Left ventricle myocardium inferior (tissue), 1 donor: ENCODE measurements at places on chromosomes 5 and 9. TPM values are rescaled to one million over a fixed set of nuclear protein-coding genes. Genes with fewer than 3 reads are reported as not detected.

DNA sequence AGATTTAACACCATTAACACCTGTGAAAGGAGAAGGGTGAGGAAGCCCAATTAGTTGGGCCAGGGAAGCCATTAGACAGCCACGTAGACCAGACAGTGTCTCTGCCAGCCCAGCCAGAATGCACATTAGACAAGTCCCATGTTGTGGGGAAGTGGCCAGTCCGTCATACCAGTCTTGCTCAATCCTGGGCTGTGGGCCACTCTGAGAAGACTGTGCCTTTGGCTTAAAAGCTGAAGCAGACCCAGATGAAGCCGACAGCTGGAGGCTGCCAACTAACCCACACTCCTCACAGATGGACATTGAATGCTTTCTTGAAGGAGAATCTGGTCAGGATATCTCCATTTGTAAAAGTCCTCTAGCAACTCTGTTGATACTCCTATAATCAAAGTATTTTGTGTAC is 128.5 kb downstream of the CHSY3 start:
- no peak for DNase-seq

- peak; percentile 57 for DNase-seq
Observed at GRCh38 chr5:168266016-168266415, 25.4 kb upstream of the WWC1 start.

GRCh38 chr5:73682176-73682575 is 56.2 kb downstream of the ARHGEF28 start:
- no peak for DNase-seq

ADAMTSL1 gene
- 1.7 TPM for total RNA-seq

GRCh38 chr9:137198902-137199283 is 1.6 kb downstream of the TPRN start:
- DNase-seq: no peak

DNA sequence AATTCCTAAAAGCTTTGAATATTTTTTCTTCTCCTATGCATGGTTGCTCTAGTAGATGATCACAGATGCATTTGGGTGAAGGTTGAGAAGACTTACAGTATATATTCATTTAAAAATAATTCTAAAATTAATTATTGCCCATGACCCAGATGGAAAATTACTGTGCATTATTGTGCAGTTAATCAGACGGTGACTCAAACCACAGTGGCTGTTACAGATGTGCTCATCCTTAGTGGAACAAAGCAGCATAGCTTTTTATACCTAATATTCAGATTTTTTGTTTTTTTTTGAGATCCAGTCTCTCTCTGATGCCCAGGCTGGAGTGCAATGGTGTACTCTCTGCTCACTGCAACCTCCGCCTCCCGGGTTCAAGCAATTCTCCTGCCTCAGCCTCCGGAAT is 10.7 kb downstream of the OR2V1 start:
- no peak for DNase-seq

DNA sequence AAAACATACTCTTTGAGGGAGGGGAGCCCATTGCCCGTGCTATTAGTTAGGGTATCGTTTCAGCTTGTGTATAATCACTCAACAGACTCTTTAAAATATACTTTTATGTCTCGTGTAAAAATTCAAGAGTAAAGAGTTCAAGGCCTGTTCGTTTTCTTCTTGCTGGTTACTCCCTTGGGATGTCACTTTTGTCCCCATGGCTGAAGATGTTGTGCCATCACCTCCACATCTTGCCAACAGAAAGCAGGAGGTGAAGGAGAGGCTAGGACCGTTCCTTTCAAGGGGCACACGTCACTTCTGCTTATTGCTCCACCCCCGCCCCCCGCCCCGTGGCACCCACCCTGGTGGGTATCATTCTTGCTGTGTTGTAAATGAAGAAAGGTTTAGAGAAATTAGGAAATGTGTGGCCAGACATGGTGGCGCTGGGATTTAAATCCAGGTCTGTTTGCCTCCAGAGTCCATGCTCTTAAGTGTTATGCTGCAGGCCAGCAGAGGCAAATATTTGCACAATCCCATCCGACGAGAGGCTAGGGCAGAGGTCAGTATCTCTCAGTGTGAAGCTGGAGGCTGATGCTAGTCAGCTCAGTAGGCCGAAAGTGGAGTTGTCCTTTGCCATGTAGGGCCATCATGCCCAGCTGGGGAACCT is 3.0 kb downstream of the MLANA start:
- no peak for DNase-seq

DNA sequence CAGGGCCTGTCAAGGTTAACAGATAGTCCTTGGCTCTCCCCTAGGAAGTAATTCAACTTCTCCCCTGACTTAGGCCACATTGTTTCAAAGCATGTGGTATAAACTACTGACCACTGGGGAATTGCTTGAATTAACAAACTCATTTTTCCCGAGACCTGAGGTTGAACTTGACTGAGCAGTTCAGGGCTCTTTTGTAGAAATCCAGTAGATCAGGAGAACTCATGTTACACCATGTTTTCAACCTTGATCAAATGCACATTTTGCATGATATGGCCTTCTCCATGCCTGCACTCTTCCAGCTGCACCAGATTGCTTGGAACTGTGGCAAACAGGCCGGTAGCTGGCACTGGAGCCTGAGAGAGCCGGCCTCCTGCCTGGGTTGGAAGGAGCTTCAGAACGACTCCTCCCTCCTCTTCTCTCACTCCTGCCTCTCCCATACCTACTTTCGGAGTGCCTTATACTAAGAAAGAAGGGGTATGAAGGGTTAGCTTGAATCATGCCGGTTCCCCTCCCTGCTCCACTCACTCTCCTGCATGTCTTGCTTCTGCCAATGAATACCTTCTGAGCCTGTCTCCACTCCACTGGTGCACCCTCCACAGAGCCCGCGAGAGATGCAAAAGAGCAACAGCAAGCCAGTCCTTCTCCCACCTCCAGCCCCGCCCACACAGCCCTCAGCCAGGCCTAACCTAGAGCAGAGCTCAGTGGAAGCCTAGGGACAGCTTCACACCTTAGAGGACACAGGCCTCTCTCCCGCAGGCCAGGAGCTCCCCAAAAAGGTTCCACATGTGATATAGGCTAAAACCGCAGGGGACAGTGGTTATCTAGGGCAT is 159.4 kb downstream of the MACROH2A1 start:
- DNase-seq: no peak

NPR3 gene
- total RNA-seq: 81.0 TPM

- DNase-seq: no peak
Observed at GRCh38 chr9:136359774-136360718, 3.5 kb downstream of the DNLZ start.

LCN10 gene
- 9.6 TPM for total RNA-seq

DNA sequence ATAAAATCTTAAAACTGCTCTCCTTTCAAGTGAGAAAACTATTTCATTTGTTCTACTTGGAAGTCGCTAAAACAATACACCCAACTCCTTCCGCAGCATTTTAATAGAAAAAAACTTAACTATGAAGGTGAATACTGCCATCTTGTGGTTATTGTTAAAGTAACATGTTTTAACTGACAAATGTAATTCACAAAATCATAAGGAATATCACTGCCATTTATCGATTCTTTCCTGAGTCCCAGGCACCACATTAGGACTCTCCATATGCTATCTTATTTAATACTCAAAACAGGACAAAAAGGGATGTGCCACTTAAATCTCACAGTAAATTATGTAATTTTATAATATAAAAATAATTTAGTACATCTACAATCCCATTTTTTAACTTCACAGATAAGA is 130.5 kb upstream of the ITGA1 start:
- DNase-seq: no peak

GRCh38 chr9:99118782-99119466 is 14.0 kb downstream of the TGFBR1 start:
- DNase-seq: no peak

PLEKHG4B gene
- total RNA-seq: not detected

GRCh38 chr5:143023411-143024096 is 253.4 kb downstream of the ARHGAP26 start:
- peak; percentile 79 for DNase-seq

DNA sequence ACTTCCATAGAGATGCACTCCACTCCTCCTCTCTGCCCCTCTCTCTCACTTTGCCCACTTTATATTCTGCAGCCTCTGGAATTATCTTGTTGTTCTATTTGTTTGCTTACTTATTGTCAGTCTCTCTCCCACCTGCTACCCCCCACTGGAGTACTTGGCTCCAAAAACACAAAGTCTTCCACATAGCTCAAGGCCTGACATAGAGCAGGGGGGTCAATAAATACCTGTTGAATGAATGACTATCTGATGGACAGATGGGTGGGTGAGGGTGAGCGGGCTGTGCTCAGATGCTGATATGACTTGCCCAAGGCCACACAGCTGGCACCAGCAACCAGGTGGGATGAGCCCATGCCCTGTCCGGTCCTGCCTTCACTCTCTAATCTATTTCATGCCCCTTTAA is 13.4 kb upstream of the UNC5A start:
- DNase-seq: no peak

- DNase-seq: no peak
Observed at GRCh38 chr9:79352322-79352721, 219.4 kb upstream of the TLE4 start.

- no peak for DNase-seq
Observed at GRCh38 chr5:125683669-125684068, 739.5 kb upstream of the GRAMD2B start.

GRCh38 chr9:116809656-116810055 is 122.6 kb downstream of the TRIM32 start:
- DNase-seq: no peak

PDE6A gene
- 0.22 TPM for total RNA-seq

- peak; percentile 40 for DNase-seq
Observed at GRCh38 chr9:4086119-4087090, 213.5 kb downstream of the GLIS3 start.

DNA sequence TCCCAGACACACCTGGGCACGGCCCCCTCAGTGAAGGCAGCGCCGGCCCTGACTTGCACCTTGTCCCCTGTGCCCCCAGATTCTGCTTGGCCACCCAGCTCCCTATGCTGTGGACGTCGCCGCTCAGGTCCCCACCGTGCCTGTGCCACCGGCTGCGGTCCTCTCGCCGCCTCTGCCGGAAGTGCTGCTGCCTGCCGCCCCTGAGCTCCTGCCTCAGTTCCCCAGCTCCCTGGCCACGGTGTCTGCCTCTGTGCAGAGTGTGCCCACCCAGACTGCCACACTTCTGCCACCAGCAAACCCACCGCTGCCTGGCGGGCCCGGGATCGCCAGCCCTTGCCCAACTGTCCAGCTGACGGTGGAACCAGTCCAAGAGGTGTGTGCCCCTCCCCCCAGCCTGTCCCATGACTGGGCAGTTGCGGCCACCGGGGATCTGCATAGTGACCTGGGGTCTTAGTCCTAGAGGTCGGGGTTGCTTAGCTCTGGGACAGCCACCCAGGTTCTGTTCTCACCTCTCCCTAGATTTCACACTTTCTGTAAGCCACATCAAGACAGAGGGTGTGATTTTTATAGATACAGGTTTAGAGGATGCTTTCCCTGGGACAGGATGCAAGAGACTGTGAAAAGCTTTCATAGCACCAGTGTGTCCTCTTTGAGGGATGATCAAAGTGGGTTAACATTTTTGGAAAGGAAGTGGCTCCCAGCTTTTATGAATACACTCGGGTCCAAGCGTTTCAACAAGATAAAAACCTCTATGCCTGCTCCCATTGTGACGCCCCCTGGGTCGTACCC is 78.0 kb downstream of the WNK2 start:
- DNase-seq: no peak

DNA sequence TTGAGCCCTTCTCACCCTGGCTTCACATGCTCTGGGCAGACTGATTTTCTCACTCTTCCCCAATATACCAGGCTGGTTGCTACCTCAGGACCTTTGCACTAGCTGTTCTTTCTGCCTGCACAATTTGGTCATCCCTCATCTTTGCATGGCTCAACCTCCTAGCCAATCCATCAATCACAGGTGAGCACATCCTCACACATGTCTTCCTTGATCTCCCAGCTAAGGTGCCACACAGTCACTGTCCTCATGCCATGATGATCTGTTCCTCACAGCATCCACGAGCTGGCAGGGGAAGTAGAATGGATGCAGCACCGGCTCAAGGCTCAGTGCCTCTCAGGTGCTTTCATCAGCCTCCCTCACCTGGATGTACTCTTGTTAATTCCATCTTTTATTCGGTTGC is 30.6 kb upstream of the S1PR3 start:
- DNase-seq: no peak

DNA sequence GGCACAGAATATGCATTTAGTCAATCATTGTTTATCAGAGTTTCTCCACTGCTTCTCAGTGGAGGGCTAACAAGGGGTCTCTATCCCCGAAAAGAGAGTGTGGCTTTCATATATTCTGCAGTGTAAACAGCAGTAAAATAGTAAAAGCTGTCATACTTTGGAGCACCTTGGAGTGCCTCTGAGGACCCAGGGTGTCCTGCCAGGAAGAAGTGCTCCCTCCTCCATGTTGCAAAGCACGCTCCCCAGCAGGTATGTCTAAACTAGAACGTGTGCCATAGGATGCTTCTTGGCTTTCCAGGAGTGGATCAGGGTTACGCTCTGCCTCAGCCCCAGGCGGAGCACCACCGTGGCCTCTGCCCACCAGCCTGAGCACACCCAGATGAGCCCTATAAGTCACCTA is 8.5 kb upstream of the TJP2 start:
- DNase-seq: no peak

MARVELD2 gene
- total RNA-seq: 0.96 TPM

GRCh38 chr5:32612134-32612888 is 27.0 kb downstream of the SUB1 start:
- DNase-seq: no peak

SEMA5A gene
- 43.2 TPM for total RNA-seq

- no peak for DNase-seq
Observed at GRCh38 chr9:77830618-77831285, 182.6 kb upstream of the GNA14 start.

ZDHHC11 gene
- 18.7 TPM for total RNA-seq

FOXD4L6 gene
- not detected for total RNA-seq

DNA sequence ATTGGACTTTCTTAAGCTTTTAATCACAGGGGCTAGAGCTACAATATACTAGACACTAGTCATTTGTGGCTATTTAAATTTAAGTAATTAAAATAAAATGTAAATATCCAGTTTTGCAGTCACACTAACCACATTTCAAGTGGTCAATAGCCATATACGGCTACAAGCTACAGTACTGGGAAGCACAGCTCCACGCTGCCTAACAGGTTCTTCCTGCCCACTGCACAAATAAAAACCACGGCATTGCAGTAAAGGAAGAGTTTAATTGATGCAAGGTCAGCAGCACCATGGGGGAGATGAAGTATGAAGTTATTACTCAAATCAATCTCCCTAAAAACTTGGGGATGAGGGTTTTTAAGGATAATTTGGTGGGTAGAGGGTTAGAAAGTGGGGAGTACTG is 134.1 kb downstream of the LURAP1L start:
- no peak for DNase-seq

GRCh38 chr9:104927216-104927911 is 591 bp downstream of the ABCA1 start:
- peak; percentile 35 for DNase-seq

DNA sequence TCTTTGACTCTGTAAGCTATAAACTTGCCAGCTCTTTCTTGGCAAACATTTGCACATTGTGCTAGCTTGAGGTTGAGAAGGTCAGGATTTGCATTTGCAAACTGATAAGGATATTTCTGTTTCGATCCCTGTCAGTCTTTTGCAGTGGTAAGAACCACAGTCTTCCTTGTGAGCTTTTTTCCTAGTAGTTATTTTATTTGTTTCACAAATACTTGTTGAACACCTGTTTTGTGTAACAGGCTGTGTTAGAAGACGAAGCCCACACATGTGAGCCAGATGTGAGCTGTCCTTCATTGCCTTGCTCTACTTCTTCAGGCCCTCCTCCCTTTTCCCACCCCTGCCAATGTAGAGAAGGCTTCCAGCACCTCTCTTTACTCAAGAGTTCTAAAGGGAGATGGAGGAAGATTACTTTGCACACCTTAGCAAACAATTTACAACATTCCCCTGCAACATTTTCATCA is 327.0 kb upstream of the KLF4 start:
- DNase-seq: no peak

GRCh38 chr5:2699686-2700085 is 51.8 kb downstream of the IRX2 start:
- DNase-seq: no peak

- no peak for DNase-seq
Observed at GRCh38 chr9:96609732-96610131, 9.9 kb downstream of the CDC14B start.
